ENCODE measurements at places on chromosomes 3 and 15. TPM values are rescaled to one million over a fixed set of nuclear protein-coding genes. Genes with fewer than 3 reads are reported as not detected.

- DNase-seq = no peak
Measured at GRCh38 chr3:14142567-14143270, 17.9 kb downstream of the TMEM43 start.

- no peak for DNase-seq
Measured at GRCh38 chr3:129967761-129968160, 6.8 kb upstream of the TRH start.

- DNase-seq = no peak
Measured at GRCh38 chr3:109278546-109278945, 37.8 kb downstream of the DPPA2 start.

DNA sequence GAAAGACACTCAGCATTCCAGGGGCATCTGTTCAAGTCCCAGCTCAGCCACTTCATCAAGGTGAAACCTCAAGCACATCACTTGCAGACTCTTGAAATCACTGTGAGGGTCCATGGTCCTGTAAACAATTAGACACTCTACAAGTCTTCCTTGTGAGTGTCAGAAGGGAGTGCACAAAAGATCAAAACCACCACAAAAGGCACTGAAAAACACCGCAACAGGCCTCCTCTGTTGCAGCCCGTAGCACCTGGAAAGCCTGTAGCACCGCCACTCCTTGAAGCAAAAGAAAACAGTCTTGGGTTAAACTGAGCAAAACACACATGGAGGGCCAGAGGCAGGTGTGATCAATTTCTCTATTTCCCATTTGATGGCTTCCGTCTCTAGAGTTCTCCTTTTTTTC is 63.8 kb upstream of the SNRK start:
- no peak for DNase-seq

The SNTN gene
- total RNA-seq = not detected

The DLL4 gene
- total RNA-seq = 13.5 TPM

The GOLGA8Q gene
- not detected for total RNA-seq
